ENCODE measurements at places on chromosomes 13 and 19.

GRCh38 chr19:44782729-44783128 lies 5.0 kb downstream of the CBLC start:
- no peak for DNase-seq

GRCh38 chr13:31377946-31378345 lies 178.2 kb downstream of the B3GLCT start:
- DNase-seq: no peak

DNA sequence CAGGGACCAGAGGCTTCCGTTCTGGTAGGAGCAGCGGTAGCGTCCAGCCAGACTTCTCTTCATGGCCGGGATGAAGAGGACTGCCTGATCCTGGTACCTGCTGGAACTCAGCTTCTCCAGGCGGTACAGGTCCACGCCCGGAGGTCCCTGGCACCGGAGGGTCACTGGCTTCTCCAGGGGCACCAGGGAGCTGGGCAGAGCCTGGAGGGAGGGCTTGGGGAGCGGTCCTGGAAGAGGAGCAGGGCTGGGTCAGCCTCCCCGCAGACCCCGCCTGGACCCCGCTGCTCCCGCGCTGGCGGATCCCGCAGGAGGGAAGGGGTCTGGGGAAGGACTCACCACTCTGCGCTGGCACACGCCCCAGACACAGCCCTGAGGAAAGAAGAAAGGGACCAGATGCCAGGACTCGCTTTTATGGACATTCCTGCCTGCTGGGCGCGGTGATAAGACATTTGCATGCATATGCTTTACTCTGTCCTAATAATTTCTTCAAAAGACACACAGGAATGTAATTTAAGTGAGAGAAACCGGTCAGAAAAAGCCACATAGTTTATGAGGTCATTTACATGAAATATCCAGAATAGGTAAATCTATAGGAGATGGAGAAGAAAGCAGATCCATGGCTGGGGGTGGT lies 5.8 kb downstream of the GP6 start:
- no peak for DNase-seq

GRCh38 chr19:13212759-13213330 lies 62.6 kb downstream of the IER2 start:
- DNase-seq: peak; percentile 65

- DNase-seq: no peak
These were observed 17.8 kb downstream of the SULT2B1 start for GRCh38 chr19:48569814-48570213.

DNA sequence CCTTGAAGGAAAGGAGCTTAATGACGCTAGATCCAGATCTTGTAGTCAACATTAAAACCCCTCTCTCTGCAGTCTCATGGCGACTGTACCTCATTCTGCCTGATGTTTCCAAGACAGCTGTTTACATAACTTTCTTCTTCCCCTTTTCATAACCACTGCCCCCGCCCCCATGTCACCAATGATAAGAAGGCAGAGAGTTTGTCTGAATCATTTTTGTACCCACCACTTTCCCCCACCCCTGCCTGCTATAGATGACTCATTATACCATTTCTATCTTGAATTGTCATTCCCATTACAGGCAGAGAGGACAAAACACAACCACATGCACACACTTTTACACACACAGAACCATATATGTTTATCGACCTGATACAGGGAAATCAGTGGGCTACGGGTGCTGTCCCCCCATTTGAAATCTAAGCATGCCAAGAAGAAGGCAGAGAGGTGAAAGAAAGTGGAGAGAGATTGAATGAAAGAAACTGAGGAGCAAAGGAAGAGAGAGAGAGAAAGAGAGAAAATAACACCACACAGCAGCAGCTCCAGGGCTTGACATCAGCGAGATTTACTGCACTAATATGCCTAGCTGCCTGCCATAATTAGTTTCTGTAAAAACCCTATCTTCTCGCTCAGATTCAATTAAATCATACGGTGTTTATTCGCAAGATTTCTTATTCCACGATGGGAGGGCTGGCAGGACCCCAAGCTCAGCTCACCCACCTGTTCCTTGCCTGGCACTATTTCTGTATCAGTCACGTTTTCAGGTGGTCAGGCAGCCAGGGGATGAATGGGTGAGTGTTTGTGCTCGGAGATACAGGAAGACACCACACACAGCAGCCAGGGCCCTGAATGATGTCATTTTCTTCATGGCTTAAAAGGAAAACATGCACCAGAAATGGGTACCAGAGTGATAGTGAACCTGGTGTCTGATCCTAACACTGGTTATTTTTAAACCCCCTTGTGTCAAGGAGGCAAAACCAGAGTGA lies 114.3 kb upstream of the SERP2 start:
- DNase-seq: peak; percentile 69

- DNase-seq: no peak
These were observed 21.4 kb downstream of the TSSK6 start for GRCh38 chr19:19493841-19494546.

- no peak for DNase-seq
These were observed 2556.0 kb downstream of the PCDH9 start for GRCh38 chr13:64674126-64674525.

DNA sequence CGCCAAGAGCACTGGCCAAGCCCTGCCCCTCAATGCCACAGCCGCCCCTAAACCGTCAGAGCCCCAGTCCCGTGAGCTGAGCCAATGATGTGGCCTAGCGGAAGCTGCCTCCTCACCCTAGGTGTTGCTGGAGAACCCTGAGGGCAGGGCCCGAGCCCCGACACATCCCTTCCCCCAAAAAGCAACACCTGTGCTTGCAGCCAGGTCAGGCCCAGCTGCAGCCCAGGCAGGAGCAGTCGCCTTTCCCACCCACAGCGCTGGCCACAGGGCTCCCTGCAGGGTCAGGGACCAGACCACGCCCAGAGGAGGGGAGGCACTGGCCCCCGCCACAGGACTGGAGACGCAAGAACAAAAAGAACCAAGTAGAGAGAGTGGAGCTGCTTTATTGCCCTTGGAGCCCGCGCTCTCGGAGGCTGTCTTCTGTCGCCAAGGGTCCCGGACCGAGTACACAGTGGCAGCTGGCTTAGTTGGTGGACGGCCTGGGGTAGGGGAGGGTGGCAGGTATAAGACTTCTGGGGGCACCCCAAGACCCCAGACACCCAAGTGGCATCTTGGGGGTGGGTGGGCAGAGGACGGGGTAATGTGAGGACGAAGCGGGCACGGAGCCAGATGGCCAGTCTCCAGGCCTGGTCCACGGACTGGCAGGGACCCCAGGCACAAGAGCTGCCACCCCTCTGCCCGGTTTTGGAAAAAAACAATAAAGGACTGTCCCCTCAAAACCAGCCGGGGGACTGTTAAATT lies 3.3 kb downstream of the P2RY11 start:
- DNase-seq: no peak

DNA sequence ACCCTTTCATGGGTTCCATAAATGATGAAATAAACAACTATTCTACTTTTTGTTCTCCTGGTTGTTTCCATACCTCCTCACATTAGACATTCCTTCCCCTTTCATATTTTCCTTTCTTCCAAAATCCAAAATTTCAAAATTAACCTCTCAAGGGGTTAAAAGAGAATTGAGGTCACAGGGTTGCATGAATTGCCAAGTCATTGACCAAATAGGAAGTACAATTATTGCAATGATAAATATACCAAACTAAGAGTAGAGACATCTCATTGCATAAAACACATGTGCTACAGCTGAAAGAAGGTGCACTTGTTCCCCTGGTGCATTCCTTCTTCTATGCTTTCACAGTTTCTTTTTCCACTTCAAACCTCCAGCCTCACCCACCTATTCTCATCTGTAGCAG lies 136.1 kb downstream of the KCTD12 start:
- no peak for DNase-seq

- peak; percentile 79 for DNase-seq
These were observed 6.3 kb downstream of the PLEKHF1 start for GRCh38 chr19:29671393-29672160.
